Activated naive CD4-positive, alpha-beta T cell (primary cell): ENCODE measurements at places on chromosomes 7 and 10.

GRCh38 chr10:91219371-91220193 is 881 bp upstream of the PCGF5 start:
- no peak for DNase-seq

GRCh38 chr7:12111422-12112405 is 99.4 kb upstream of the TMEM106B start:
- DNase-seq: no peak

GRCh38 chr10:24502801-24503460 is 220.8 kb downstream of the ARHGAP21 start:
- DNase-seq: no peak

- no peak for DNase-seq
Measured at GRCh38 chr10:118311505-118311904, 30.6 kb downstream of the FAM204A start.

- no peak for DNase-seq
Measured at GRCh38 chr7:4837041-4837802, 24.6 kb downstream of the PAPOLB start.

DNA sequence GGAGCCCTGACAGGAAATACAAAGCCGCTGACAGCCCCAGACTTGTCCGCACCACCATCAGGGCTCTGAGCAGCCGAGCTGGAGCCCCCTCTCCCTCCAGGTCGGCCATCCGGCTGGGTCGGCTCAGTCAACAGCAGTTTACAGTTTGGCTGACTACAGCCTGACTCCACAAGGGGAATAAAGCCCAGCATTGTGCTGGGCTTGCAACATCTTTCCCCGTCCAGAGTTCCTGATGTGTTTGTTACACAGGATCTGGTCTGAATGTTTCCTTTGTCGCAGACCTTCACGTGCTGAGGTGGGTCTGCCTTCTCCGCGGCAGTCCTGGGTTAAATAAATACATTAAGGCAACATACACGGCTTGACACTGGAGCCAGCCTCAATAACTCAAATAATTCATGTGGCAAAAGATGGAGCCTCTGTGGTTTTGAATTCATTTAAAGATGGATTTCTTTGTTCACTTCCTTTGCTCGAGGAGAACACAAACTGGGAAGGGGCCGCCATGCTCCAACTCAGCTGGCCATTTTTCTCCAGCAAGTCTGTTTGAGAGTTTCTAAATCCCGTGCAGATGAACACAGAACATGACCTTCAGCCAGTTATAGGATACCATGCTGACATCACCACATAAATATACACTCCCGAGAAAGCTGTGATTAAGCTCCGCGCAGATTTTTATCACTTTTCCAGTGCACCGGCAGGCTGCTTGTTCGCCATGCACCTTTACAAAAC is 192.1 kb downstream of the WDR11 start:
- DNase-seq: no peak

DNA sequence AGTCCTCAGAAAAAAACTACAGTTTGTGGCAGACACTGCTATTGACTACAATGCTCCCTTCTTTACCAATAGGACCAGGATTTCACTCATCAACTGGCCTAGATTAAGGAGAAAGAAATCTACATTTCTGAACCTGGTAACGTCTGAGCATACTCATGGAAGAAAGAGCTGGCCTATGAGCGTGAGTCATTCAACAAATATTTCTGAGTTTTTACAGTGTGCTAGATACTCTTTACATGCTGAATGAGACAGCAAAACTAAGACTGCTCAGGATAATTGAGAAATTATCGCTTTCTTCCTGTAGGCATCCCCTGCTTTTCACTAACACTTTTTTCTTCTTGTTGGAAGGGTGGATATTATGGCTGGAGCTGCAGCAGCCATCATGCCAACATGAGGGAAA is 609.7 kb downstream of the TNS3 start:
- DNase-seq: no peak

DNA sequence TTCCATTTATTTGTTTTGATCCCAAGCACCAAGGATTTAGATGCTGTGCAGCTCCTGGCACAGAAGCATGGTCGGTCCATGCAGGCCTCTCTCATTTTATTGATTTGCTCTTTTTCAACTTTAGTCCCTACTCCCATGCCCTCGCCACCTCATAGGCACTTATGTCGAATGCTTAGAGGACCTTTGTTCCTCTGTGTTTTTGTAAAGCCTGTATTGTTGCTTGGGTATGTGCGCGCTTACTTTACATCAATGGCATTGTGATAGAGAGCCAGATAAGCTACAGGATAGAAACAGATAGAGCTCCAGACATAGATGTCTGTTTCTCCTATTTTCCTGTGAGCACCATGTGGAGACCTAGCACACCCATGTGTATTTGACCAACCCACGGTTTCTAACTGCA is 225.0 kb downstream of the PAXIP1 start:
- DNase-seq: no peak

DNA sequence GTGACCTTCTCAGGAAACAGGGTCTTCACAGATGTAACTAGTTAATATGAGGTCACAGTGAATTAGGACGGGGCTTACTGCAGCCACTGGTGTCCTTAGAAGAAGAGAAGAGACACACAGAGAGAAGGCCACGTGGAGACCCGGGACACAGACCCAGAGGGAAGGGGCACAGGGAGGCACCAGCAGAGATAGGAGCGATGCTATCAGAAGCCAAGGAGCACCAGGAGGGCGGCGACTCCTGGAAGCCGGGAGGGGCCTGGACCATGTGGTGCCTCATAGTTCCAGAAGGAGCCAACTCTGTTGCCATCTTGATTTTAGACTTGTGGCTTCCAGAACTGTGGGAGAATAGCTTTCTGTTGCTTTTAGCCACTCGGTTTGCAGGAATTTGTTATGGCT is 505.9 kb downstream of the TCERG1L start:
- DNase-seq: no peak

DNA sequence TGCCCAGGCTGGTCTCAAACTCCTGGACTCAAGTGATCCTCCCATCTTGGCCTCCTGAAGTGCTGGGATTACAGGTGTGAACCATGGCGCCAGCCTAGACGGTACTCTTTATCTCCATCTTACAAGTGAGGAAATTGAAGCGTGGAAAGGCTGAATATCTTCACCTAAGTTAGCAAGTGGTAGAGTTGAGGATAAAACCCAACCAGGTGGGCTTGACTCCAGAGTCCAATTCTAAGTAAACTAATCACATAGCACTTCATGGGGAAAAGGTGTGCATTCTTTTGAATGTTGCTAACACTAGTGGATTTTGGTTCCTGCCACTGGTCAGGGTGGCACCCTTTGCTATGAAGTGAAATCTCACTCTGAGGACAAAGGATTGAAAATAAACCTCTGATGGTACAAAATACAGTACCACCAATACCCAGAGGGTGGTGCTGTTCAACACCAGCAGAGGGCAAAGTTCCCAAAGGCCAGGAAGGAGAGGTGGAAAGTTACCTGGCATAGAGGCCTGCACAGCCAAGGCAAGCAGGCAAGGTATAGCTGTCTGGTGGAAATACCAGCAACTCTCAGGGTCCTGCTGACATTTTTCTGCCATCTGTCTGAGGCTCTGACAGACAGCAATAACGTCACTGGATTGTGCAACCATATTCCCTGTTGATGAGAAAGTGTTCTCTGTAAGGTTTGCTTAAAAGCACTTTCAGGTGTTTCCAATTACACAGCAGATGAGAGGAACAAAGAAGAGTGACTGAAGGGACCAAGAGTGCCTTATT is 17.6 kb downstream of the ZDHHC16 start:
- DNase-seq: no peak

- DNase-seq: no peak
Measured at GRCh38 chr7:131953184-131953583, 396.8 kb upstream of the PODXL start.

DNA sequence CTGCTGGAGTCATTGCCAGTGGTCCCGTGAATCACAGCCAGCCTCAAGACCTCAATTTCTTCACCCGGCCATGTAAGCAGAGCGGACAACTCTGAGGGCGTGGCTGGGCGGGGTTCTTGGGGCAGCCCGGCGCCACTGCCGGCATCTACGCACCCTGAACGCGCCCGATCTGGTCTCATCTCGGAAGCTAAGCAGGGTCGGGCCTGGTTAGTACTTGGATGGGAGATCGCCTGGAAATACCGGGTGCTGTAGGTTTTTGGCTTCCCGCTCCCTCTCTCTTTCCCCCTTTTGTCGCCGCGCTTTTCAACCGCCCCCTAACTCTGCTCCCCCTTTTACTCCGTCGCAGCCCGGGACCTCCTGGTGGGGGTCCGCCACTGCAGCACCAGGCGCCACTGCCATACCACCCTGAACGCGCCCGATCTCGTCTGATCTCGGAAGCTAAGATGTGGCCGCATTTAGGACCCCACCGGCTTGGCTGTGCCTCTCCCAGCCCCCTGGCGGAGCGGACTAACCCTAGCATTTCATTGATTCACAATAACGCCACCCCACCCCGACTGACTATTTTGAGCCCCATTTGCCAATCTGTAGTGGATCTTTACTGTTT is 25.3 kb downstream of the GARIN1A start:
- DNase-seq: no peak
